ENCODE measurements at places on chromosomes 7 and 10.

GRCh38 chr7:124652237-124652636 is 113.4 kb downstream of the GPR37 start:
- H3K4me1 ChIP-seq: no peaks in the 10 kb centered on the region
- no peaks in the 10 kb centered on the region for H3K36me3 ChIP-seq
- no peaks in the 10 kb centered on the region for H3K27me3 ChIP-seq
- H3K27ac ChIP-seq: no peak overlapping the region
- H3K4me3 ChIP-seq: no peak overlapping the region

- no peak for DNase-seq
- H3K4me3 ChIP-seq: no peak overlapping the region
- H3K27ac ChIP-seq: no peak overlapping the region
- peaks cover 3% of the 10 kb centered on the region for H3K27me3 ChIP-seq
- no peaks in the 10 kb centered on the region for H3K36me3 ChIP-seq
These were observed 84.3 kb downstream of the CFTR start for GRCh38 chr7:117564080-117564479.

GRCh38 chr7:106138776-106139175 is 26.7 kb upstream of the SYPL1 start:
- DNase-seq: no peak
- H3K27ac ChIP-seq: no peak overlapping the region
- H3K4me1 ChIP-seq: no peaks in the 10 kb centered on the region
- peaks cover 10% of the 10 kb centered on the region for H3K27me3 ChIP-seq

- DNase-seq: no peak
- peaks cover 3% of the 10 kb centered on the region for H3K36me3 ChIP-seq
- no peak overlapping the region for H3K27ac ChIP-seq
- no peak overlapping the region for H3K4me3 ChIP-seq
These were observed 523.9 kb upstream of the NRP1 start for GRCh38 chr10:33858326-33858725.

- no peak overlapping the region for H3K27ac ChIP-seq
- H3K36me3 ChIP-seq: no peaks in the 10 kb centered on the region
- peaks cover 56% of the 10 kb centered on the region for H3K27me3 ChIP-seq
- DNase-seq: no peak
- no peaks in the 10 kb centered on the region for H3K4me1 ChIP-seq
These were observed 247.3 kb upstream of the LRRTM3 start for GRCh38 chr10:66678521-66678920.

GRCh38 chr7:71706597-71706975 is 574.6 kb downstream of the GALNT17 start:
- H3K27ac ChIP-seq: no peak overlapping the region
- H3K4me3 ChIP-seq: no peak overlapping the region
- no peaks in the 10 kb centered on the region for H3K36me3 ChIP-seq
- DNase-seq: no peak
- peaks cover 4% of the 10 kb centered on the region for H3K27me3 ChIP-seq

- peaks cover 7% of the 10 kb centered on the region for H3K4me1 ChIP-seq
- H3K36me3 ChIP-seq: peaks cover 1% of the 10 kb centered on the region
- no peak for DNase-seq
- peaks cover 12% of the 10 kb centered on the region for H3K27me3 ChIP-seq
- no peak overlapping the region for H3K4me3 ChIP-seq
These were observed 78.5 kb upstream of the LYZL1 start for GRCh38 chr10:29210266-29210868.

GRCh38 chr7:100855515-100855914 is 3.0 kb downstream of the SLC12A9 start:
- H3K36me3 ChIP-seq: peaks cover 6% of the 10 kb centered on the region
- no peak for DNase-seq
- no peak overlapping the region for H3K27ac ChIP-seq
- H3K27me3 ChIP-seq: no peaks in the 10 kb centered on the region

DNA sequence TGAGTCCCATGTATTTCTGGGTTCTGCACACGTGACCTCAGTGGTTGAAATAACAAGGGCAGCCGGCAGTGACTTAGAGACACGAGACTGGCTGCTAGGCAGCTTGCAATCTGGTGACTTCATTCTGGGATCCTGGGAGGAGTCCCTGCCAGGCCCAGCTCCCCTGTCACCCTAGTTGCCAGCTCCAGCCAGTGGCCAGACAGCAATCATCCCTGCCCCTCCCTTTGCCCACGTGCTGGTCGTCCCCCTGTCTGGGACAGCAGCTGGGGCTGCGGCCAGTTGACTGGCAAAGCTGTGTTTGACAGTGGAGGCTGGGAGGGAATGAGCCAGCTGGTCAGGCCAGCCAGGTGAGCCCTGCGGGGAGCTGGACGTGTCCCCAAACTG is 30.0 kb downstream of the ADGRA1 start:
- no peaks in the 10 kb centered on the region for H3K36me3 ChIP-seq
- H3K27ac ChIP-seq: no peak overlapping the region
- no peak overlapping the region for H3K4me3 ChIP-seq
- no peak for DNase-seq
- no peaks in the 10 kb centered on the region for H3K4me1 ChIP-seq

GRCh38 chr7:140349144-140349771 is 49.1 kb downstream of the SLC37A3 start:
- H3K27ac ChIP-seq: peak overlapping the region; percentile 59
- H3K36me3 ChIP-seq: peaks cover 13% of the 10 kb centered on the region
- H3K27me3 ChIP-seq: no peaks in the 10 kb centered on the region
- no peak for DNase-seq
- H3K4me3 ChIP-seq: no peak overlapping the region

DNA sequence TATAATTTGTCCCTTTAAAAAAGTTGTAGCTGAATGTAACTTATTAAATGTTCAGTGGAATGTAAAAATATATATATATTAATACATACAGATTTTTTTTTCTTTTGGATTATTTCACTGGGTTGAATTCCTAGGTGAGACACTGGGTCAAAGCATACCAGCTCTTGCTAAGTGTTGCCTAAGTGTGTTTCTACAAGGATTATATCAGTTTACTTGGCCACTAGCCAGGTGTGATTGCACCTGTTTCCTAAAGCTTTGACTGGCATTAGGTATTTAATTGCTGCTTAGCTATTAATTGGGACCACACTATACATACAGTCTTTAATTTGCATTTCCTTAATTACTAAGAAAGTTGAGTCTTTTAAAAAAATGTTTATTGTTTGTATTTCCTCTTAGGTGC is 5.5 kb upstream of the ELOVL3 start:
- peaks cover 2% of the 10 kb centered on the region for H3K4me1 ChIP-seq
- H3K4me3 ChIP-seq: no peak overlapping the region
- no peak for DNase-seq
- H3K36me3 ChIP-seq: no peaks in the 10 kb centered on the region
- peaks cover 32% of the 10 kb centered on the region for H3K27me3 ChIP-seq

DNA sequence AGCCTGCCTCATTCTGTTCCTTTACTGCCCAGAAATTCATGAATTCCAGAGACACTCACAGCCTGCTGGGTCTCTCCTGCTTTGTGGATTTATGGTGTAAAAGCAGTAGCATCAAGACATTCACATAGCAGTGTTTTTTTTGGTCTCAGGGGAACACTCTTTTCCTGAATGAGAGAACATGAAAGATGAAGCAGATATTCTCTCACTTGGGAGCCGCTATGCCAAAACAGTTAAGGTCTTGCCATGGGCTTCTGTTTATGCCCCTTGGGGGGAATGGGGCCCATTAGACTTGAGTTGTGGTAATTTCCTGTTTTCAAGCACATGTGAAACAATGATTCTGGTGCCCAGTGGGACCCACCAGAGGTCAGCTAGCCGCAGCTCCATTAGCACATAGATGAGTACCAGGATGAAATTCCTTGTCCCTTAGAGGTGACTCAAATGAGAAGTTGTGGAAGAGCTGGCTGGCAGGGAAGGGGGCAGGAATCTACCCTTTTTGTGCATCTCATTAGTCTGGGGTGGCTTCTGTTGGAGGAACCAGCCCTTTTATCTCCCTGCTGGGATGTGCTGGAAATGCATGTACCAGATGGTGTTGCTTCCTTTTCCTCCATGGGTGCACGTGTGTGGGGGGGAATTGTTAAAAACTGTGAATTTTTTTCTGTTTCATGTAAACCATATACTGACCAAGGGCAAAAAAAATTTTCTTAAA is 13.3 kb downstream of the BMPER start:
- H3K27ac ChIP-seq: no peak overlapping the region
- no peak overlapping the region for H3K4me3 ChIP-seq
- H3K36me3 ChIP-seq: no peaks in the 10 kb centered on the region
- H3K27me3 ChIP-seq: peaks cover 26% of the 10 kb centered on the region
- H3K4me1 ChIP-seq: no peaks in the 10 kb centered on the region
- no peak for DNase-seq

- H3K36me3 ChIP-seq: no peaks in the 10 kb centered on the region
- no peaks in the 10 kb centered on the region for H3K27me3 ChIP-seq
- H3K4me1 ChIP-seq: no peaks in the 10 kb centered on the region
- H3K27ac ChIP-seq: no peak overlapping the region
- no peak overlapping the region for H3K4me3 ChIP-seq
These were observed 139.1 kb downstream of the MARCHF5 start for GRCh38 chr10:92430103-92430502.

- no peak overlapping the region for H3K4me3 ChIP-seq
- no peak overlapping the region for H3K27ac ChIP-seq
- no peak for DNase-seq
- H3K36me3 ChIP-seq: peaks cover 2% of the 10 kb centered on the region
These were observed 41.9 kb downstream of the ENO4 start for GRCh38 chr10:116891208-116891607.

GRCh38 chr7:127632276-127632910 is 14.5 kb upstream of the PAX4 start:
- DNase-seq: no peak
- no peak overlapping the region for H3K27ac ChIP-seq
- no peaks in the 10 kb centered on the region for H3K36me3 ChIP-seq
- H3K4me1 ChIP-seq: peaks cover 5% of the 10 kb centered on the region
- H3K27me3 ChIP-seq: peaks cover 9% of the 10 kb centered on the region

DNA sequence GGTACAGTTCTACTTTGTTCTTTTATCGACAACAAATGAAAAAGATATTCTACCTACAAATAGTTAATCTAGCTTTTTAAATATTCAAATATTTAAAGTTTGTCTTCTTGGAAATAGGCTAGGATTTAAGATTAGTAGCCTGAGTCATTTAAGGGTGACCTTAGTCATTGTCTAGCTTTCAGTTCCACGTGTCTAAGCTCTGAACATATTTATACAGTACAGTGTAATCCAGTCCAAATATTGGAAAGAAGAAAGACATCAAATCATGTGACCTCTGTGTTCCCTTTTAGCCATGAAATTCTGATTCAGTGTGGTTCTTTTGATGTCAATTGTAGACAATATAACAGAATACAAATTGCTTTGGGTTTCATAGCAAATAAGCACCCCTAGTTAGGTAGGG is 121.1 kb downstream of the MALRD1 start:
- H3K36me3 ChIP-seq: no peaks in the 10 kb centered on the region
- H3K27ac ChIP-seq: no peak overlapping the region
- no peak overlapping the region for H3K4me3 ChIP-seq

DNA sequence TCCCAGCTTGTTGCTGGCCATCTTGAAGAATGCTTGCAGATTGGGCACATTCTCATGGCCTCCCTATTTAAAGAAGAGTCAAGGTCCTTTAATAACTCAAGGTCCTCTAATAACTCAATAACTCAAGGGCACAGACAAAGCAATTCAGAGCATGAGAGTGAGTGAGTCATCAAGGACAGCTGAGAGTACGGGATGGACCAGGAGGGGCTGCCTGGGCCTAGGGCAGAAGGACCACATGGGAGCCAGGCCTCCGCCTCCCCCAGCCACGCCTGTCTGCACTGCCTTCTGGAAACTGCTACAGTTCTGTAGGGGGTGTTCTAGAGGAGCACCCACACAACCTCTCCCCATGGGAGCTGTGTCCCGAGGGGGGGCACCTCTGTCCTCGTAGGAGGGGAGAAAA is 48.9 kb downstream of the ZNF503 start:
- H3K27ac ChIP-seq: no peak overlapping the region
- H3K36me3 ChIP-seq: no peaks in the 10 kb centered on the region
- peaks cover 4% of the 10 kb centered on the region for H3K4me1 ChIP-seq
- peaks cover 2% of the 10 kb centered on the region for H3K27me3 ChIP-seq
- no peak for DNase-seq

GRCh38 chr10:98321186-98321780 is 53.3 kb upstream of the LOXL4 start:
- H3K4me3 ChIP-seq: no peak overlapping the region
- no peak overlapping the region for H3K27ac ChIP-seq
- no peaks in the 10 kb centered on the region for H3K36me3 ChIP-seq
- no peak for DNase-seq
- H3K4me1 ChIP-seq: no peaks in the 10 kb centered on the region
- H3K27me3 ChIP-seq: peaks cover 16% of the 10 kb centered on the region

- H3K4me3 ChIP-seq: peak overlapping the region; percentile 72
- peaks cover 8% of the 10 kb centered on the region for H3K36me3 ChIP-seq
- H3K4me1 ChIP-seq: peaks cover 39% of the 10 kb centered on the region
These were observed 199.5 kb upstream of the NFE2L3 start for GRCh38 chr7:25952261-25953057.

DNA sequence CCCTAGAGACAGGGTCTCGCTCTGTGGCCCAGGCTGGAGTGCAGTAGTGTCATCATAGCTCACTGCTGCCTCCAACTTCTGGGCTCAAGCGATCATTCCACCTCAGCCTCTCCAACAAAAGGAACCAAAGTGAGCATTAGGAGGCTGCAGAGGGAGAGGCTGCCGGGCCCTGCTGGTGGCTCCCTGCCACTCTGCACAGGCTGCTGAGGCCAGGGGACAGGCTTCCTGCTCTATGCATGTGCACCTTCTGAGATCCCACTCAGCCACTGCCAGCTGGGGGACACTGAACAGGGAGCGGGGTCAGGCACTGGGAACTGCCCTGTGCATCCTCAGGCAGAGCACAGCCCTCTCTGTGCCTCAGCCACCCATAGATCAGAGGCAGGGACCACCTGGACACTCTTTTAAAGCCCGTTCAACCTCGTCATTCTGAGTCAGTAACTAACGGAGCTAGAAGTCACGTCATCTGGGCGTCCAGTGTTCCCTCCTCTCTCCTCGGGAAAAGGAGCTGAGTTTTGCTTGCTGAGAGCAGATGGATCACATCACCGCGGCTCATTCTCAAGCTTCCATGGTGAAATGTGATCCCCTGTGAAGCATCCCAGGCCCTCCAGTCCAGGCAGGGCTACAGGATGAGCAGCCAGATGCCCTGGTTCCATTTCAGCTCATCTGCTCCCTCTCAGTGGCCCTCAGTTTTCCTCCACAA is 109.6 kb downstream of the MYL10 start:
- no peak for DNase-seq
- no peak overlapping the region for H3K27ac ChIP-seq
- H3K4me1 ChIP-seq: no peaks in the 10 kb centered on the region
- no peaks in the 10 kb centered on the region for H3K27me3 ChIP-seq
- no peak overlapping the region for H3K4me3 ChIP-seq
- H3K36me3 ChIP-seq: peaks cover under 1% of the 10 kb centered on the region

GRCh38 chr10:12397147-12397896 is 48.0 kb downstream of the CAMK1D start:
- peaks cover 29% of the 10 kb centered on the region for H3K27me3 ChIP-seq
- no peaks in the 10 kb centered on the region for H3K4me1 ChIP-seq
- no peak overlapping the region for H3K27ac ChIP-seq
- DNase-seq: no peak
- no peak overlapping the region for H3K4me3 ChIP-seq

DNA sequence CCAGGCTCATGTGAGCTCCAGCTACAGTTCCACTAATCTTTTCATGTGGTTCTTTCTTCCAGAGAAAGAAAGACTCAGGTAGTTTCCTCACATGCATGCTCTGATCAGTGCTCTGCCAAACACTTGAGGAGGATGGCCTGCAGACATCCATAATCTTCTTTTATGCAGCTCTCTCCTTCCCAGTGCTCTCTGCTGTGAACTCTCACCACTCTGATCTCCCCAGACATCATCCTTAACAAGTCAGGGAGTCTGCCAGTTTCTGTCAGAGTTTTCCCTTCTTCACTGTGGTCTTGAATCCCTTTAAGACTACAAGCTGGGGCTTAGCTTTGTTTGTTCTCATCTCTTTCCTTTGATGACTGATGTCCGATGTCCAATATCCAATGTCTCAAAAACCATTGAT is 203.4 kb upstream of the PRKCQ start:
- peaks cover 7% of the 10 kb centered on the region for H3K4me1 ChIP-seq
- H3K36me3 ChIP-seq: no peaks in the 10 kb centered on the region
- no peak overlapping the region for H3K4me3 ChIP-seq
- no peak for DNase-seq
- no peak overlapping the region for H3K27ac ChIP-seq
- peaks cover 21% of the 10 kb centered on the region for H3K27me3 ChIP-seq

All from progenitor cell of endocrine pancreas (in vitro differentiated cells).